Effector memory CD4-positive, alpha-beta T cell (primary cell): ENCODE measurements at places on chromosomes 4 and X.

- DNase-seq, result no peak
Measured at GRCh38 chrX:9416562-9417348, 48.1 kb upstream of the TBL1X start.

DNA sequence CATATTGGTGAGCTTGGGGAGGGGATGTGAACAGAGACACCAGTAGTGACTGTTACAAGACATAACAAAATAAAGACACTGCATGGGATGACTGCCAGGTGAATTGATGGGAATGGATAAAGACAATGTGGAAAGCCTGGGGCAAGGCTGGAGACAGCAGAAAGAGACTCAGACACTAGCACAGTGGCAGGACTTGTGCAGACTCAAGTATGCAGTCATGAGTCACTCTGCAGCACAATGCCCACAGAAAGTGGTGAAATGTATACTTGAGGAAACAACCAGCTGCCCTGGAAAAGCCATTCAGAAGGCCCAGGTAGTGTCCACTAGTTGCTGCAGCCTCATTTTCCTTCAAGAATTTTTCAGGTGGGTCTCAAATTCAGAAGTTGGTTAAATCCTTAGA, 452.3 kb downstream of the MID1IP1 start:
- no peak for DNase-seq

- no peak for DNase-seq
Measured at GRCh38 chrX:47746446-47746845, 87.5 kb upstream of the UXT start.

GRCh38 chrX:71017396-71017939, 50.7 kb downstream of the SNX12 start:
- DNase-seq, result no peak

DNA sequence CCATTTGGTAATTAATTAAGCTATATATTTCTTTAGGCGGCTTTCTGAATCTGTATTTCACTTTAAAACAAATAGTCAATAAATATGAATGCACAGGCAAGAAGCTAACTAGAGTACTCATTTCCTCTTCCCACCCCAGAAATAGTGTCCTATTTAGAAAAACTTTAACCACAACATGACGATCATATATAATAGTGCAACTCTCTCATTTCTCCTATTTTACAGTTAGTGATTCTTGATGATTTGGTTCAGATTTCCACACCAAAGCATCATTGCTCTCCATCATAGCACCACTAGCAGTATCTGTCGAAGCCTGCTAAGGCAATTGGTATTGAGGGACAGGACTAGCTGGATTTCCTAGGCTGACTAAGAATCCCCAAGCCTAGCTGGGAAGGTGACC, 184.0 kb upstream of the GALNTL6 start:
- no peak for DNase-seq

- no peak for DNase-seq
Measured at GRCh38 chr4:24108567-24108966, 218.7 kb upstream of the PPARGC1A start.

- no peak for DNase-seq
Measured at GRCh38 chr4:145731028-145731427, 51.1 kb downstream of the C4orf51 start.

DNA sequence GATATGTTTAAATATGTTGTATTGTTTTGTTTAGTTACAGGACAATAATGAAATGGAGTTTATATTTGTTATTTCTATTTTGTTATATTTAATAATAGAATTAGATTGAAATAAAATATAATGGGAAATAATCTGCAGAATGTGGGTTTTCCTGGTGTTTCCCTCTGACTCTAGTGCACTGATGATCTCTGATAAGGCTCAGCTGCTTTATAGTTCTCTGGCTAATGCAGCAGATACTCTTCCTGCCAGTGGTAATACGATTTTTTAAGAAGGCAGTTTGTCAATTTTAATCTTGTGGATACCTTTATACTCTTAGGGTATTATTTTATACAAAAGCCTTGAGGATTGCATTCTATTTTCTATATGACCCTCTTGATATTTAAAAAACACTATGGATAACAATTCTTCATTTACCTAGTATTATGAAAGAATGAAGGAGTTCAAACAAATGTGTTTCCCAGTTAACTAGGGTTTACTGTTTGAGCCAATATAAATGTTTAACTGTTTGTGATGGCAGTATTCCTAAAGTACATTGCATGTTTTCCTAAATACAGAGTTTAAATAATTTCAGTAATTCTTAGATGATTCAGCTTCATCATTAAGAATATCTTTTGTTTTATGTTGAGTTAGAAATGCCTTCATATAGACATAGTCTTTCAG, 26.9 kb downstream of the NUDT6 start:
- DNase-seq, result no peak

DNA sequence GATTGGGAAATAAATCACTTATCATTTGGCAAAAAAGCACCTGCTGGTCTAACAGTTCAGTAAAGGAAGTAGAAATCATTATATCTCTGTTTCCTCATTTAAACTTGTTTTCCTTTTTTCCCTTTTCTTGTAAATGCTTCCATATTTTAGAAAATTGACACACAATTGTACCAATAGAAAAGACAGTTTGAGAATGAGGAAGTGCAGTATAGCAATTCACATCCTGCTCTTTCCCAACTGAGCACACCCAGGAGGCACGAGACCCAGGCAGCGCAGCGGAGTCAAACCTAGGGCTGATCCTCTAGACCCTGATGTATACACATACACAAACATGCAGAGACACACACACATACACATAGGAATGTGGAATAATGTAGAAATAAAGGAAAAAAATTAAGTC, 74.8 kb upstream of the PACRGL start:
- no peak for DNase-seq

GRCh38 chr4:128177498-128177897, 110.1 kb downstream of the PGRMC2 start:
- no peak for DNase-seq

DNA sequence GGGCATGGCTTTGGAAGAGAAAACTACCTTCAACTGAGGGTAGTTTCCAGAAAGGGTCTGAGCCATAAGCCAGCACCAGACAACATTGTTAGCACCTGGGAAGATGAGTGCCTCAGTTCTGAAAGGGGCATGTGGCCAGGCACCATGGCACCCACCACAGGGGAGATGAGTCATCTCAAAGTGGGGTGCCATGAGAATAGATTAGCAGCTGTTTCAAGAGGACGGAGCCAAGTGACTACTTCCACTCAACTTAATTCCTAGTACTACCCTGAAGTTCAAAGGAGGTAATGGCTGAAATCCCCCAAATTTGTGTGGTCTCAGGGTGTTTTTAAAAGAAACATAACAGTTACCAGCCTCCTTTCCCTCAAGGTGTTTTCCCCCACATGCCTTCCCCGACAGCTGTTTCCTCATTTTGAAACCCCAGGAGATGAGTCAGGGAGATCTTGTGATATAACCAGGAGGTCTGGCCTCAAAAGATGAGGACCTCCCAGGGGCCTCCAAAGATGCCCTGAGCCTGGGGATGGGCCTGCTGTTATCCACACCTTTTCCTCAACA, 27.8 kb upstream of the FTHL17 start:
- DNase-seq, result no peak

DNA sequence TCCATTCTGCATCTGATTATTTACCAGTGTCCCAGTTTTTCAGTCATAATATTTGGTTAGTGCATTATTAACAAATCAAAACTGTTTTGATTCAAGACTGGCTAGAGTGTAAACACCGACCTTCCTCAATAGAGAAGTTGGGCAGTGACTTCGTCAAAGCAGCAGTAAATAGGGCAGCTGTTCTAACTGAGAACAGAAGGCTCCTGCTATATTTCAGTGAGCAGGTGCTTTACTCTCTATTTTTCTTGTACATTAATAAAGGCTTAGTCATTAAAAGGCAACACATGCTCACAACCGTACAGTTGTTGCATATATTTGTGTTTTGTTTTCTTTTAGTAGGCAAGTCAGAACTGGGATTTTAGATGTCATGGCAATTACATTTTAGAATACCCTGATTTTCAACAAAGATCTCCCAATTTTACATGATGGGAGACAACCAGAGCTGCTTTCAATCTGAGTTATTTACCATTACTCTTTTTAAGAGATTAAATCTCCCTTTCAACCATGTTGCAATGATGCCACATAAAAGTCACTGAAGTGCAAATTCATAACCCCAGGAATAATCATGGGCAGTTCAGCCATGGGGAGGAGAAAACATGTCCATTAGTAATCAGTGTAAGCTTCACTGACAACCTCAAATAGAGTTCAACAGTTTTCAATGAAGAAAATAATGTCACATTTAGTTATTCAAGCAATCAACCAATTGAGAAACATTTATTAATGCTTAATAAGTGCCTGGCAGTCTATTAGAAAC, 233.3 kb downstream of the NDST4 start:
- DNase-seq, result no peak

- no peak for DNase-seq
Measured at GRCh38 chr4:57051095-57051494, 59.1 kb downstream of the IGFBP7 start.

- DNase-seq, result no peak
Measured at GRCh38 chr4:164779811-164780216, 25.9 kb downstream of the SMIM31 start.

DNA sequence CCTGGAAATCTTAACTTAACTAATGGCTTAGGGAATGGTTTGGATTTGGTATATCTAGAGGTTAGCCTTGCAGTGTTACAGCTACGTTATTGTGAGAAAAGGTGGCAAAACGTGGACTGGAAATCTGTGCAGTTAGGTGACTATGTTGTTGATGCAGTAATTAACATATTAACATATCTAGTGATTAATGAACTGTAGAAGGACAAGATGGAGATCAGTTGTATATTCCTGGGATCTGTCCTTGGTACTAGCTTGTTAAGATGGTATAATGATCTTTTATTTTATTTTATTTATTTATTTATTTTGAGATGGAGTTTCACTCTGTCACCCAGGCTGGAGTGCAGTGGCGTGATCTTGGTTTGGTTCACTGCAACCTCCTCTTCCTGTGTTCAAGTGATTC, 36.9 kb downstream of the GPAT3 start:
- no peak for DNase-seq

GRCh38 chrX:54794028-54794427, 4.0 kb downstream of the ITIH6 start:
- DNase-seq, result no peak

- DNase-seq, result no peak
Measured at GRCh38 chr4:40176602-40177001, 20.2 kb upstream of the RHOH start.

GRCh38 chr4:601612-602558, 23.5 kb upstream of the PDE6B start:
- DNase-seq, result no peak

DNA sequence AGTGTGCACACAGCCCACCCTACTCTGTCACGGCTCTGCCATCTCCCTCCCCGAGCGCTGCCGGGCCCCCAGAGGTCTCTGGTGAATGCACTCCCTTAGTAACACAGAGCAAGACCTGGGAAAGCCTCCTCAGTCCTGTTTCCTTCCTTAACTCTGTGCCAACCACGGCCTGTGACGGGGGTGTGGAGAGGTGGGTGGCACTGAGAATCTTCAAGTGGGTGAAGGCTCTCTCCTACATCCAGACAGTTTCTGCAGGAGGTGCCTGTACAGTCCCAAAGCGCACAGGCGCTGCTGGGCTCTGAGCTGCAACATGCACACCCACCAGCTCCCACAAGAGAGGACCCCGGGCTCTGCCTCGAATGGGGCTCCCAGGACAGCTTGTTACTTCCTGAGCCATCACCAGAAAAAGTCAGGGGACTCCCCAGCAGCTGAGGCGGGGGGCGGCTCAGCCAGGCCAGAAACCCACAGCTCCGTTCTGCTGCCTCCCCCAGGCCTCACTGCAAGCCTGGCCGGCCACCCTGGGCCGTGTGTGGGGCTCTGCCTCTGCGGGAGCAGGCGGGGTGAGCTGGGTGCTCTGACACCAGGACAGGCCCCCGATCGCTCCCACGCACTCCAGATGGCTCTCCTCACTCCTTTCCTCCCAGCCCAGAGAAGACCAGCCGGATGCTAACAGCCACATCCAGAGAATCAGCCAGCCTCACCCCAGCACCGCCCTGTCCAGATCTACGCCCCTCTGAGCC, 29.7 kb downstream of the FAM53A start:
- DNase-seq, result no peak

- DNase-seq, result no peak
Measured at GRCh38 chr4:155523358-155523757, 143.3 kb upstream of the GUCY1A1 start.

GRCh38 chr4:39825741-39826231, 127.8 kb downstream of the UBE2K start:
- DNase-seq, result no peak

DNA sequence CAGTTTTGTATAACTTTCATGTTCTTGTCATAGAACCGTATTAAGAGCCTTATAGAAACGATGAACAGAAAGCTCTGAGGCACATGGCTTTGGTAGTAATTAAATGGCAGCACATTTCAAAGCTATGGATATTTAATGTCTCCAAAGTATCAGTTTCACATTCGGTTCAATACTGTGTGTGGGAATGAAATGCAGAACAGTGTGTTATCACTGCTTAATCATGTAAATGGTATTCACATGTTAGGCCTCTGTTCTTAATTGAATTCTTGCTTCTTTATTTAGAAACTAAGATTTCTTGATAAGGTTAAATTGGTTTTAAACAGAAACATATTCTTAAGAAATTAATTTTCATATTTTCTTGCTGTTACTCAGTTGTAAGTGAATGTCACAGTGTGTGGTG, 701.0 kb upstream of the PITX2 start:
- DNase-seq, result no peak

- DNase-seq, result no peak
Measured at GRCh38 chrX:53681661-53682060, 4.9 kb downstream of the HUWE1 start.
